ENCODE measurements at places on chromosomes 4 and X.

DNA sequence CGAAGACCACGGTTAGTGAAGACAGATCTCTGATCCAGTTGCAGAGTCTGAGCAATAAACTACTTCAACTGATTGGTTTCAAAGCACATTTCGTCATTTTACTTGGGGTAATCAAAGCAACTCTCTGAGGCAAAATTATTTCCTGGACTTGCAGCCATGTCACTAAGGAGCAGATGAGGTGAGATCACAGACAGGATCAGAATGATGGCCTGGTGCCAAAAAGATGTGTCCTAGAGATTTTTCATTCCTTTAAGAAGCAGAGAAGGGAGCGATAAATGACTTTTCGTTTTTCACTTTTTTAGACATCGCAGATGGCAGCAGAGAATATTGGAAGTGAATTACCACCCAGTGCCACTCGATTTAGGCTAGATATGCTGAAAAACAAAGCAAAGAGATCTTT, 83.9 kb downstream of the PTTG2 start:
- DNase-seq: no peak

DNA sequence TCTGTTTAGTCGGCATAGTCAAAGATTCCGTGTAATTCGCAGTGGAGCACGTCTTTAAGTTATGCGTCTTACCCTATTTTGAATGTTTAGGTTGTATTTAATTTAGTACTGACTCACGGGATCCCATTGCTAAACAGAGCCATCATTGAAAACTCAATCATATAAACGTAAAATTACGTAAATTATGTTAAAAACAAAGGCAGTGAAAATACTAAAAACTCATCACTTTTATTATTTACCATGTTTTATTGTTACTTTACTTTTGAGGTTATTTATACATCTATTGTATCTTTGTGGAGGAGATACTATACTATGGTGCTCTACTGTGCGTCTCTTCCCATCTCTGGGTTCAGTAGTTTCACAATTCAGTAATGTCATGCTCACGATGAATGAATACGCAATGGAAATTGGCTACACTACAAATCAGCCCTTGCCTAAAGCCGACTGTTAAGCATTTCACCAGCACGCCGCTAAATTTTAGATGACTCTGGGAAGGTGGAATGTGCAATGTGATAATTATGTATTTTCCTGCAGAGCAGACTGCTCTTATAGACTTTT, 944 bp downstream of the FUNDC2 start:
- DNase-seq: no peak

DNA sequence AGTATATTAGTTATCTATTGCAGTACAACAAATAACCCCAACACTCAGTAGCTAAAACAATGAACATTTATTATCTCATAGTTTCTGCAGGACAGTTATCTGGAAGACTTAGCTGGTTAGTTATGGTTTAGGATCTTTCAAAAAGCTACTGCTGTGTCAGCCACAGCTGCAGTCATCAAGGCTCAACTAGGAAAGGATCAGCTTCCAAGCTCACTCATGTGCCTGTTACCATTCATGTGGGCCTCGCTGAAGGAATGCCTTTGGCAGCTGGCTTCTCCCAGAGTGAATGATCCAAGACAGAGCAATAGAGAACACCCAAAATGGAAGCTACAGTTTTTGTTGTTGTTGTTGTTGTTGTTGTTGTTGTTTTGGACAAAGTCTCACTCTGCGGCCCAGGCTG, 13.5 kb upstream of the PRSS48 start:
- no peak for DNase-seq

- no peak for DNase-seq
These were observed 170.9 kb upstream of the CPEB2 start for GRCh38 chr4:14831416-14831815.

- DNase-seq: no peak
These were observed 180.4 kb upstream of the FAT1 start for GRCh38 chr4:186904101-186904500.

GRCh38 chr4:104470770-104471169, 23.9 kb downstream of the CXXC4 start:
- no peak for DNase-seq

Data from SIG-M5 (cell line).